CD4-positive, alpha-beta T cell treated with Interleukin-10 for 1 hour (primary cell): ENCODE measurements at places on chromosomes 2 and 18.

DNA sequence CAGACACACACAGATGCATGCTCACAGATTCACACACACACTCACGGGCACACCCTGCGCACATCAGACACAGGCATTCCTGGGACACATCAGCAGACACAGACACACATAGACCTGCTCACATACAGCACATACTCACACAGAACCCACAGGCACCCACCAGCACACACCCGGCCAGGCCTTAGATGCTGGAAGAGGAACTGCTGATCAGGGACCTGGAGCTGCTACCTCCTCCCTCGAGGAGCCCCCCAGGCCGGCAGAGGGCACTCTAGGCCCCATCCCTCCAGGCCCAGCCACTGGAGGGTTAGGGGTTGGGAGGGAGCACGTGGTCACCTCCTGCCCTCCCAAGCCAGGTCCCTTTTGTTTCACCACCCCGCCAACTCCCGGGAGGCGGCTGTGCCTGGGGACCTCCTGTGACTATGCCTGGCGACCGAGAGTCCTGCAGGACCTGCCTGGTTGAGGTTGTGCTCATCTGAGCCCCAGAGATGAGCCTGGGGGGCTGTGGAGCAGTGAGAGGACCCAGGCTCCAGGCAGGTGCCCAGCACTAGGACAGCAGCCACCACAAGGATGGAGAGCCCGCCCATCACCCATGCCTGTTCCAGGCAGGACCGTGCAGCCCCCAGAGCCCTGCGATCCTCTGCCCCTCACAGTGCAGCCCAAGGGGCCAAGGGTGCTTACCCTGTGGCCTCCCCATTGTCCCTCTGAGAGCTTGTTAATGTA lies 21.0 kb upstream of the PTMA start:
- DNase-seq, result peak; percentile 69

GRCh38 chr2:143262389-143262788 lies 133.2 kb downstream of the ARHGAP15 start:
- DNase-seq, result no peak

- DNase-seq, result peak; percentile 27
Observed at GRCh38 chr2:37892436-37893114, 32.5 kb upstream of the RMDN2 start.

GRCh38 chr2:162123806-162124758 lies 28.0 kb downstream of the GCG start:
- DNase-seq, result peak; percentile 76

DNA sequence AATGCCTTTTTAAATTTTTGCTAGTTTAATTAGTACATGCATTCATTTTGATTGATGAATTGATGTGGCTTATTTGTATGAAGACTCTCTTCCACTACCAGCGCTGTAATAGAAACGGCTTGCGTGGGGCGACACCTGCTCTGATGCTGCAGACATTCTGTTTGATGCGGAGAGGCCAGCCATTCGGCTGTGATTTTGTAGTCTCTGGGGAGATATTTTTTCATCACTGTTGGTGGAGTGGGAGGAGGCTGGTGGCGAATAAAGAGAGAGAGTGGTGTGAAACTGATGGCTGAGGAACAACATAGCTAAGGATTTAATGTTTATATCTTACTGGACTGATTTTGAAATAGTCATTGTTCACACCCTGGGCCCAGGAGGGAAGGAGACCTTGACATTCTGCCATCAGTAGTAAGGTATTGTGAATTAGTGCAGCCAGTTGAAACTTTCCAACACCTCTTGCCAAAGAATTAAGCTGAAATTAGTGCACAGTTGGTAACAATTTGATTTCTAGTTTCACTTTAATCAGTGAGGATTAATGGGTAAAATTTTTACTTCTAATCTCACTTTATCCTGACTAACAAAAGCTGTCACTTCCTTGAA lies 224.1 kb downstream of the MTX2 start:
- no peak for DNase-seq

DNA sequence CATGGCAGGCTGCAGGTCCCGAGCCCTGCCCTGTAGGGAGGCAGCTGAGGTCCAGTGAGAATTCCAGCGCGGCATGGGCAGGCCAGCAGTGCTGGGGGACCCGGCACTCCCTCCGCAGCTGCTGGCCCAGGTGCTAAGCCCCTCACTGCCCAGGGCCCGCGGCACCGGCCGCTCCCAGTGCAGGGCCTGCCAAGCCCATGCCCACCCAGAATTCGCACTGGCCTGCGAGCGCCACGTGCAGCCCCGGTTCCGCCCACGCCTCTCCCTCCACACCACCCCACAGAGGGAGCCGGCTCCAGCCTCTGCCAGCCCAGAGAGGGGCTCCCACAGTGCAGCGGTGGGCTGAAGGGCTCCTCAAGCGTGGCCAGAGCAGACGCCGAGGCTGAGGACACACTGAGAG lies 158.5 kb upstream of the ACVR2A start:
- DNase-seq, result no peak

GRCh38 chr2:60662781-60663180 lies 93.3 kb upstream of the PAPOLG start:
- DNase-seq, result no peak

- no peak for DNase-seq
Observed at GRCh38 chr18:5167831-5168230, 29.2 kb downstream of the AKAIN1 start.

DNA sequence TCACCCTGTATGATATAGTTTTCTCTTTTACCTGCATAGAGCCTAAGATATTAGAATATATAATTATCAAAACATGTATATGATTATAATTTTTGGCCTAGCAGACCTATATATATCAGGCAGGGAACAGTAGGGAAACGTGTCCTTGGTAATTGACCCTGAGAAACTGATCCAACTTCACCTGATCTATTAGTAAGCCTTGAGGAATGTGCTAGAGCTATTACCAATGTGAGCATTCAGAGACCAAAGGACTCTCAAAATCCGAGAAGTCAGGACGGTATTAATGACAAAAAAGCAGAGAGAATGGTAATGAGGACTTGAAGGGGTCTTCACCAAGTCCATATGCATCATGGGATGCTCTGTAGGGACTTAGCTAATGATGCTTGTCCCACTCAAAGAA lies 571.9 kb downstream of the CPS1 start:
- no peak for DNase-seq

- no peak for DNase-seq
Observed at GRCh38 chr18:59109375-59109774, 30.3 kb upstream of the SEC11C start.

DNA sequence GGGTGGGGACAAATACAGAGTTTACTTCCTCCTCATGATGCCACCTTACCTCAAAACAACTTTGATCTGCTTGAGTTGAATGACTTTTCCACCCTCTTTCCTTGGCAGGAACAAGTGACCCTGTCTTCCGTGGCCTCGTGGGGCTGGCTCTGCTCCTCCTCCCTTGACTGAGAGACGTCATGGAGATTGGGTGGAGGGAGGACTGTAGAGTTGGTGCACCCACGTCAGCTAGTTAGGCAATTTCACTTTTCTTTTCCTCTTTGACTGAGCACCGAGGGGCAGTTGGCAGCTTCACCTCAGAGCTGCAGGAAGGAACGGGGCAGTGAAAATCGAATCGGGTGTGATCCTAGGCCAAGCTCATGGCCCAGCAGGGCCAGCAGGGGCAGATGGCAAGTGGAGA lies at the start of gene SP140:
SP140 (plus strand) TSS at position 251 of the 400 bp plus-strand sequence; CDS start at position 360, 109 bp downstream.
- DNase-seq, result peak; percentile 90

GRCh38 chr2:105582952-105583660 lies 161.6 kb upstream of the NCK2 start:
- no peak for DNase-seq
